ENCODE measurements at places on chromosomes 16 and 17.

DNA sequence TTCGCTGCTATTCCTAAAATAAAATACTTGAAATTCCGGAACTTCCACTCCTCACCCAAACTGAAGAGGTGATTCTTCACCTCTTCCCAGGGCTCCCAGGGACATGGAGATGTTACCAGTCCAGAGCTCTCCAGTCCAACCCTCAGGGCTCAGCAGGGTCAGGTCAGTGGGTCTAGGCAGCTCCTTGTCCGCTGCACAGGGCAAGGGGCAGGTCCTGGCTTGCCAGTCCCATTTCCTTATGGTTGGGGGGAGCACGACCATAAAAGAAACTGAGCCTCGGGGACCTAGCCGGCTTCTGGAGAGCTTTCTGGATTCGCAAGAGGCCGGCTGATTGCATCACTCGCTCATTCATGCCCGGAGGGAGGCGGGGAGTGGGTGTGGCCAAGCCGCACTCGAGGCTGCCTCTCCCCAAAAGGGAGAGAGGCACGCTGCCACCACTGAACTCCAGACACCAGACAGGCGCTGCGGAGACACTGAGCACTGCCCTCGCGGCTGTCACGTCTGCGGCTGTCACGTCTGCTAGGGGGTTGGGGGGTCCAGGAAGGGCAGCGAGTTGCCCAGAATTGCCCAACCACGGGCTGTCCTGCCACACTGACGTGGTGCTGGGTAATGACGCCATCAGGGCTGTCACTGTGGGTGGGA, 15.8 kb downstream of the SLC7A5 start:
- DNase-seq = peak; percentile 91

GRCh38 chr17:76623271-76624146, 20.0 kb downstream of the ST6GALNAC1 start:
- peak; percentile 78 for DNase-seq

GRCh38 chr16:87435372-87436224, 43.5 kb downstream of the MAP1LC3B start:
- peak; percentile 76 for DNase-seq

DNA sequence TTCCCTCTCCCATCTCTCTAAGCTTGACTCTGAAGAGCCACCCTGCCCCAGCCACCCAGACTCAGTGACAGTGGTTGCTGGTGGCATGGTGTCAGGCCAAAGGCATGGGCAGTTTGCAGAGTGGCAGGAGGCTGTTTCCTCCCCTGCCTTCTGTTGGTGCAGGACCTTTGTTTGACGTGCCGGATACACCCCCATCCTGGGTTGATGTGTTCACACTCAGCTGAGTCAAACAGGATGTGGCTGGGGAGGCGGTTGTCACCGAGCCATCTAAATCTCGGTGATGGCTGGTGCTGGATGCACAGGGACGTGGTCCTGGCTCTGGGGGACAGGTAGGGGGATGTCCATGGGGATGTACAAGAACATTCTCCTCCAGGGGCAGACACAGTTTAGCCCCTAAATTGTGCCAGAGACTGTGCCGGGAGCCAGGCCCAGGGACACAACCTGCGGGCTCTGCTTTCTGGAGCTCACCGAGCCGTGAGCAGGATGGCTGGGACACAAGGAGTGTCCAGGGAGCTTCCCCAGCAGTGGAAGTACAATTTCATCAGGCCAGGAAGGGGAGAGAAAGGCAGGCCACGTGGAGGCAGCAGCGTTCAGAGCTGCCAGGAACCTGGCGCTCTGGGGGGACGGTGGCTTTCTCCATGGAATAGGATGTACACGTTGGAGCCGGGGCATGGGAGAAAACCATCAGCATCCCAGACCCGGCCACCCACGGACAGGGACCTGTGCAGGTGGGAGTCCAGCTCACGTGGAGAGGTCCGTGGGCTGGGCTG, 264.2 kb downstream of the SEC14L1 start:
- peak; percentile 69 for DNase-seq

- no peak for DNase-seq
These were observed 1200.0 kb downstream of the CDH11 start for GRCh38 chr16:63921737-63922295.

DNA sequence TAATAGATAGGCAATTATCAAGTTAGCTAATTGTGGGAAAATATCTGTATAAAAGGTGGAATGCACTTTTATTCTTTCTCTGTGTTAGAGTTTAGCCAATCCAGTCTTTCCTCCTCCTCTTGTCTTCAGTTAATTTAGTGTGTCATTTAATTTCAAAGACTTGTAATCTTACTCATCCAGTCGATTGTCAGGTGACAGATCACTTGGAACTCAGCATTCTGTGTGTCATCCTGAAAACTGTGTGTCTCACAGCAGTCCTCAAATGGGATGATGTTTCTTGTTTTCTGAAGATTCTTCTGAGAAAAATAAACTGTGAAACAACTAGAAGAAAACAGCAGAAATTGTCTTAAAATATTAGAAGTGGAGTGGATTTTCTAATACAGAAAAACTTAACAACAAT, 290 bp upstream of the KRTAP4-1 start:
- no peak for DNase-seq

GRCh38 chr16:31700200-31700529, 172.5 kb downstream of the AHSP start:
- no peak for DNase-seq

GRCh38 chr17:77923776-77924513, 34.6 kb upstream of the TNRC6C start:
- no peak for DNase-seq

- DNase-seq = peak; percentile 38
These were observed 293.8 kb upstream of the AXIN2 start for GRCh38 chr17:65855245-65855644.

DNA sequence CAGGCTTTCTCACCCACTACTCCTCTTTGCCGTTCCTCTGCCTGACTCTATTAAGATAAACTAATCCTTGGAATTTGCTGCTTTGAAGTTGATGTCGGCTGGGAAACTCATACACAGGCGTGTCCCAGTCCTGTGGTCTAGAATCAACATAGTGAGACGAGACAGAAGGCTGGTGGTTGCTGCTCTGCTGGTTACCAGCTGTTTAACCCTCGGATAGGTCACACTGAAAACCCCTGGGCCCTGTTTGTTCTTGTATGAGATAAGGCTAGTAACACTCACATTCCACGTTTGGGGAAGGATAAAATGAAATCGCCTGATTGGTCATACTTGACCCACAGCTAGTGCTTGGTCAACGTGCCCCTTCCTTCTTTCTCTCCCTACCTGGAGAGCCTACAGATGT, 517.0 kb downstream of the CDH13 start:
- no peak for DNase-seq

DNA sequence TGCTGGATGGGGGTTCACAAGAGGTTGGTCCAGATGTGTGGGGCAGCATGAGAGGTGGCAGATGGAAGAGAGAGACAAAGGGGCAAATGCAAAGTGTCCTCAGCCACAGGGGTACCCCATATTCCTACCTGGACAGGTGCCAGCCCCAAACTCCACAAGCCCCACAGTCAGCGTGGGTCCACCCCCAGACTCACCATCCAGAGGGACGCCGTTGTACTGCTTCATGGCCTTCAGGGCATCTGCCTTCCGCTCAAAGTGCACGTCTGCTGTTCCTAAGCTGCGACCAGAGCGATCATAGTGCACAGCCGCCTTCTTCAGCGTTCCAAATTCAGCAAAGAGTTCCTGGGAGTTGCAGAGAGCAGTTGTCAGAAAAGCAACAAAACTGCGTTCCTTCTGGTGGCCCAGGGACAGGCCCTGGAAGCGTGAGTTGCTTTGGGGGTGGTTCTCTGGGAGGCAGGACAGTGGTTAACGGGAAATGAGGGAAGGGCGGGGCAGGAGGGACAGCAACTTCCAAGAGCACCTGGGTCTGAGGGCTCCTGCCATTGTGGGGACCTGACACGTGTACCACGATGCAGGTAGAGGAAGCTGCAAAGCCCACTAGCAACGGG, 2.3 kb downstream of the ALYREF start:
- DNase-seq = no peak

DNA sequence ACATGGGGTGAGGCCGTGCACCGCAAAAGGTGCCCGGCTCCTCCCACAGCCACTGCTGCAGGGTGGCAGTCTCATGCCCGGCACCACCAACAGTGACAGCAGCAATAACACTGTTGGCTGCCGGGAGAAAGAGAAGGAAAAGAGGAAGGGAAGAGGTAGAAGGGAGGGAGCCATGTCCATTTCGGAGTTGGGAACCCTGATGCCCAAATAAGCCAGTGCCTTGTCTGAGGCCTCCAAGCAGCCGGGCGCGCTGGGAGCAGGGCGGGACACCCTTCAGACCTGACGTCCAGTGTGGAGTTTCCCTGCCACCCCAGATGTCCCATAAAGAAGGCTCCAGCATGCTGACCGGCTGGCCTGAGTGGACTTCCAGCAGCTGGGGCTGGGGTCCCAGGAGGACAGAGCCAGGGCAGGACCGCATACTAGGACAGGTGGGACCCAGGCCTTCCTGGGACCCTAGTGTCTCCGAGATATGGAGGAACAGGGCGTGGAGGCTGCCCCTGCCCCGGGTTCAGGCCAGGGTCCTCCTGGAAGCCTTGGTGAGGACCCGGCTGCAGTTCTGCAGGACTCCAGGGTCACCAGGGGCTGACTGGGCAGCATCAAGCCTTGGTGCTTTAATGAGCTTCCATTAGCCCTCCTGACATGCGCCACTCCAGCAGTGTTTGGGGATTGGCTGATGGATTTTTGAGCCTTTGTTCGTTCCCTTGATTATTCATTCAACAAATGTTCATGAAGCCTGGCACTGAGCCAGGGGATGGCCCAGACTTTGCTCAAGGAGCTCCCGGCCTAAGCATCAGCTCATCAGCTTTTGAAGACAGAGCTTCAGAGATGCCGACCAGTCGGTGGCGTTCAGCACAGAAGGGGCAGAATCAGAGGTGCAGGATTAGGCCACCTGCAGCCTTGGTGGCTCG, 223.6 kb upstream of the CIBAR2 start:
- peak; percentile 42 for DNase-seq

GRCh38 chr16:84228256-84228838, 11.5 kb downstream of the KCNG4 start:
- peak; percentile 91 for DNase-seq

GRCh38 chr17:9839433-9839832, 13.7 kb downstream of the GLP2R start:
- DNase-seq = no peak

DNA sequence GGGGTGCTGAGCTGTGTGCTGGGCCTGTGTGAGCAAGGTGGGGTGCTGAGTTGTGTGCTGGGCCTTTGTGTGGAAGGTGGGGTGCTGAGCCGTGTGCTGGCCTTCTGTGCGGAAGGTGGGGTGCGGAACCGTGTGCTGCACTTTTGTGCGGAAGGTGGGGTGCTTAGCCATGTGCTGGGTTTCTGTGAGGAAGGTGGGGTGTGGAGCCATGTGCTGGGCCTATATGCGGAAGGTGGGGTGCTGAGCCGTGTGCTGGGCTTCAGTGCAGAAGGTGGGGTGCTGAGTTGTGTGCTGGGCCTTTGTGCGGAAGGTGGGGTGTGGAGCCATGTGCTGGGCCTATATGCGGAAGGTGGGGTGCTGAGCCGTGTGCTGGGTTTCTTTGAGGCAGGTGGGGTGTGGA, 555.4 kb upstream of the EEF2KMT start:
- DNase-seq = no peak

DNA sequence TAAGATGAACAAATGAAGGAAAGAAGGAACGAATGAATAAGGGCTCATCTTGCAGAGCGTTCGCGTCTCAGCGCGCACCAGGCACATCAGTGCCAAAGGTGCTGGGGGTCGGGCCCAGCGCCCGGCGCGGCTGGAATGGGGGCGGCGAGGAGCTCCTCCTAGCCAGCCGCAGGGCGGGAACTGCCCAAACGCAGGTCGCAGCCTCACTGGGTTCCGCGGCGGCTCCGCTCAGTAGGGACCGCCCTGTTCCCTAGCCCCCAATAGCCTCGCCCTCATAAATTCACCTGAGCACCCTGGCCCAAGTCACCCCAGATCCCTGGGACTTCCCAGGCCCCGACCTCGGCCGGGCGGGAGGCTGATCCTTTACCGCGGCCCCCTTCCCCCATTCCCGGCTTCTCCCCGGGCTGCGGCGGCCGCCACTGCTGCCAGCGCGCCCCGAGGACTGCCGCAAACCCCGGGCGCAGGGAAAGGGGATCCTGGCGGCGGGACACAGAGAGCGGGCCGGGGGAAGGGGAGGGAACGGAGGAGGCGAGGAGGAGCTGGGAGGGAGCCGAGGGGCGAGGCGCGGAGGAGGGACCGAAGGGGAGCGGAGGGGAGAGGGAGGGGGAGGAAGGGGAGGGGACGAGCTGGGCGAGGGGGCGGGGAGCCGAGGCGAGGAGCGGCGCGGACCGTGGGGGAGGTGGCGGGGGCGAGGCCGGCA, 377 bp upstream of the CRHR1 start:
- no peak for DNase-seq

GRCh38 chr17:77455111-77455890, 314.5 kb downstream of the SEC14L1 start:
- DNase-seq = peak; percentile 91

DNA sequence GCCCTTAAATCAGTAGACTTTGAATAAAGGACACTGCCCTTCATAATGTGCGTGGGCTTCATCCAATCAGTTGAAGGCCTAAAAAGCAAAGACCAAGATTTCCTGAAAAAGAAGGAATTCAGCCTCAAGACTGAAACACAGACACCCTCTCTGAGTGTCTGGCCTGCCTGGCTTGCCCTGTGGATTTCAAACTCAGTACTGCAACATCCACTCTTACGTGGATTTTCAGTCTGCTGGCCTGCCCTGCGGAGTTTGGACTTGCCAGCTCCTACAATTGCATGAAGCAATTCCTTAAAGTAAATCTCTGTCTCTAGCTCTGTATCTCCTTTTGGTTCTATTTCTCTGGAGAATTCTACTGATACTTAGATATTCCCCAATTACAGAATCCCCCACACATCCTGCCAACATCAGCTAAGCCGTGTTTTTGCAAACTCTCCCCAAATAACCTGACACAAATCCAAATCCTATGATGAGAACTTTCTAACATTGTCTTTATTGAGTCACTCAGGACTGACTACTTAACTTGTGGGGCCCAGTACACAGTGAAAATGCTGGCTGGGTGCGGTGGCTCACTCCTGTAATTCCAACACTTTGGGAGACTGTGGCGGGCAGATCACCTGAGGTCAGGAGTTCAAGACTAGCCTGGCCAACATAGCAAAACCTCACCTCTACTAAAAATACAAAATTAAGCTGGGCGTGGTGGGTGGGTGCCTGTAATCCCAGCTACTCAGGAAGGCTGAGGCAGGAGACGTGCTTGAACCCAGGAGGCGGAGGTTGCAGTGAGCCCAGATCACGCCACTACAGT, 7.2 kb upstream of the TNFRSF17 start:
- no peak for DNase-seq

GRCh38 chr16:83958846-83959565, 6.0 kb downstream of the OSGIN1 start:
- no peak for DNase-seq
